Caco-2 (cell line): ENCODE measurements at places on chromosomes 7 and 10.

DNA sequence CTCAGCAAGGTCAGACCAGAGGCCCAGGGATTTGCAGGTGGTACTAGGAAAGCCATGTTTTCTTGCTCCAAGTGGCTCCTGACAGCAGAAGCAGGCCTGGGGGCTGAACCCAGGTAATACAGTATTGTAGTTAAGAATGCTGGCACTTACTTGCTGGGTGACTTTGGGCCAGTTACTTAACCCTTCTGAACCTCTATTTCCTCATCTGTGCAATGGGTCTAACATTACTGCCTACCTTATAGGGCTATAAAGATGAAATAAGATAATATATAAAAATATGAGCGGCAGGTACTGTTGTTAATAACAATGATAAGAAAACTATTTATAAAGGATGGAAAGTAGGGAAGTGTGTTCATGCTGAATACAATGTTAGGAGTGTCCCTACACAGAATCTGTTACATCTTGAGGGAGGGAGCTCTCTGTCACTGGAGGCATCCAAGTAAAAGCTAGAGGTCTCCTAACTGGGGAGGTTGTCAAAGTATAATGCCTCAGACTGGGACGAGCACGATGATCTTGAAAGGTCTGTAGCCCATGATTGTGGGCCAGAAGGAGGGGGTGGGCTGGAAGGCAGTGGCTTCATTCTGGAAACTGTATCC lies 26.9 kb downstream of the ADAMTS14 start:
- DNase-seq: no peak

GRCh38 chr7:18004372-18004771 lies 23.3 kb downstream of the PRPS1L1 start:
- DNase-seq: no peak

DNA sequence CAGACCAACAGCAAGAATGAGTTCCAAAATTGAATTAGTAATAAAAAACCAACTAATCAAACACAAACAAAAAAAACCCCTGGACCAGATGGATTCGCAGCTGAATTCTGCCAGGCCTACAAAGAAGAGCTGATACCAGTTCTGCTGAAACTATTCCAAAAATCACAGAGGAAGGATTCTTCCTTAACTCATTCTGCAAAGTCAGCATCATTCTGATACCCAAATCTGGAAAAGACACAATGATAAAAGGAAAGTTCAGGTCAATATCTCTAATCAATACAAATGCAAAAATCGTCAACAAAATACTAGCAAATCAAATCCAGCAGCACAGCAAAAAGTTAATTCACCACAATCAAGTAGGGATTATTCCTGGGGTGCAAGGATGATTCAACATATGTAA lies 6.1 kb upstream of the ABCA13 start:
- no peak for DNase-seq

GRCh38 chr10:46096909-46097575 lies 51.0 kb upstream of the MSMB start:
- DNase-seq: no peak

- peak; percentile 24 for DNase-seq
These were observed 14.8 kb upstream of the CFAP46 start for GRCh38 chr10:132957131-132957530.

DNA sequence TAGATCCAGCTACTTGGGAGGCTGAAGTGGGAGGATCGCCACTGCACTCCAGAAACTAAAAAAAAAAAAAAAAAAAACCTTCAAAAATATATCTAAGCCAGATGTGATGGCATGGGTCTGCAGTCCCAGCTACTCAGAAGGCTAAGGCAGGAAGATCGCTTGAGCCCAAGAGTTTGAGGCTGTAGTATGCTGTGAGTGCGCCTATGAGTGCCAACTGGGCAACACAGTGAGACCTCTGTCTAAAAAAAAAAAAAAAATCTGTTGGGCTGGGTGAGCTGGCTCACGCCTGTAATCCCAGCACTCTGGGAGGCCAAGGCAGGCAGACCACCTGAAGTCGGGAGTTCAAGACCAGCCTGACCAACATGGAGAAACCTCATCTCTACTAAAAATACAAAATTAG lies 2.8 kb upstream of the CHCHD1 start:
- no peak for DNase-seq

GRCh38 chr10:98186681-98187080 lies 52.2 kb downstream of the R3HCC1L start:
- no peak for DNase-seq

GRCh38 chr10:101841826-101842225 lies 1.8 kb downstream of the KCNIP2 start:
- no peak for DNase-seq

GRCh38 chr10:6399231-6399741 lies 180.8 kb downstream of the PRKCQ start:
- no peak for DNase-seq

GRCh38 chr7:142799437-142799835 lies 28.7 kb downstream of the PRSS2 start:
- no peak for DNase-seq

GRCh38 chr10:102455893-102456471 lies 4.6 kb upstream of the C10orf95 start:
- peak; percentile 76 for DNase-seq

DNA sequence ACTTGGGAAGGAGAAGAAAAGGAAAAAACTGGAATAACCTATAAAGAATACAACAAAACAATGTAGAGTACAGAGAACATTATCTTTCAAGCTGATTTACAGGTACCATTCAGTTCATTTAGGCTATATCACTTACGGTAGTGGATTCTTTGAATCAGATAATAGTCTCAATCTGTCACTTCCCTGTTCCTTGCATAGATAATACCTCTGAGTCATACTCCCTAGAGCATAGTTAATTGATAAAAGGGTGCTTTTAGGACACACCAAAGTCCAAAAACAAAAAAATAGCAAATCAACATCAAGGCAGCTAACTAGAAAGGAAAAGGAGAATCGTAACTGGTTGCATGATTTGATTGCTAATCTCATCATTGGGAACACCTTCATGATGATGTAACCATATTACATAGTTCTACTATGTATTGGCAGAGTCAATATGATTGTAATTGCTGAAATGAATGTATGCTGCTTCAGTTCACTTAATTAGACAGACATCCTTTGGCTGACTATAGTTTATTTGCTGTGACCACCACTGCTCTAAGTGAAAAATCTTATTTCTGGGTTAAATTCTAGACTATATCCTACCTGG lies 844.4 kb downstream of the GATA3 start:
- no peak for DNase-seq

DNA sequence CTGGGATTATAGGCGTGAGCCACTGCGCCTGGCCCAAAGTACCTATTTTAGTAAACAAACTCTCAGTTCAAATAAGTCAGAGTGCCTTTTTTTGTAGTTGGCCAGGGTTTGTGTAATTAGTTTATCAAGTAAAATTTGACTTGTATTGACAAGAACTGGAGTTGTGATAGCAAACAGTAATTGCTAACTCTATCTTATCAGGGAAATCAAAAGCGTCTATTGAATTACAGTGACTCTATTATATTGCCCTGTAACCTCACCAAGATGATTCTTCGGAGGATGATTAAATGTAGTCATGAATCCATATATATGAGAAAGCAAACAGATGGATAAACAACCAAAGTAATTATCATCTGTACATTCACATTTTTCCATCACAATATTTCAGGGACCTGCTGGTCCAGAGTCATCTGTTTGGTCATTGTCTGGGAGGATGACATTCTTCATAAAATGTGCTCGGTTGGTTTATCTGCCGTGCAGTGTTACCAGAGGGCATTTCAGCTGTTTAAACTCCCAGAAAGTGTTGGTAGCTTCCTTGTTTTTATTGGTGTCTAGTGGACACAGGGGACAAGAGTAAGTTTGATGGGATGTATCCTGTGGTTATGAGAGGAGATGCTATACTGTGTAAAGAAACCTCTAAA lies 35.6 kb downstream of the DOCK1 start:
- DNase-seq: no peak

- peak; percentile 61 for DNase-seq
These were observed 33.5 kb downstream of the DPY19L1 start for GRCh38 chr7:35003679-35004303.

DNA sequence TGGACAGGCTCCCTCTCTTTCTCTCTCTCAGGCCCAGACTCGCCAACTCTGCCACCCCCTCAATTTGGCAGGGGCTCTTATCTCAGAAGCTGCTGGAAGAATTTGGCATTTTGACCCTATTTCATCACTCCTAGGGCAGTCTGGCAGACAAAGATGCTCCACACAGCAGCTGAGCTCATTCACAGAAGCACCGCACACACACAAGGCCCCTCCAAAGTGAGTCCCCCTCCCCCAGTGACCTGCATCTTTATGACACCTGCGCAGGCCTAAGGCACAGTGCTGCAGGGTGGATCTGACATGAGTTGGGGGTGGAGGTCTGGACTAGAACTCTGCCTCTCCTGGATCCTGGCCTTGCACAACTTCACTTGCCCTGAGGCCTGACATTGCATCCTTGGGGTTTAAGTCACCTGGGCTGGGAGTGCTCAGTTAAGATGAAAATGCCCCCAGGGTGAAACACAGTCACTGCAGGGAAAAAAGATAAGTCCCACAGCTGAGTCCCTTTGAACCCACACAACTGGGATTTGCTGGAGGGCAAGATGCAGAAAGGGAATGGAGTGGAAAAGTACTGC lies 41.1 kb upstream of the DUSP5 start:
- peak; percentile 98 for DNase-seq

- no peak for DNase-seq
These were observed 8.0 kb downstream of the SEPHS1 start for GRCh38 chr10:13340068-13340467.

DNA sequence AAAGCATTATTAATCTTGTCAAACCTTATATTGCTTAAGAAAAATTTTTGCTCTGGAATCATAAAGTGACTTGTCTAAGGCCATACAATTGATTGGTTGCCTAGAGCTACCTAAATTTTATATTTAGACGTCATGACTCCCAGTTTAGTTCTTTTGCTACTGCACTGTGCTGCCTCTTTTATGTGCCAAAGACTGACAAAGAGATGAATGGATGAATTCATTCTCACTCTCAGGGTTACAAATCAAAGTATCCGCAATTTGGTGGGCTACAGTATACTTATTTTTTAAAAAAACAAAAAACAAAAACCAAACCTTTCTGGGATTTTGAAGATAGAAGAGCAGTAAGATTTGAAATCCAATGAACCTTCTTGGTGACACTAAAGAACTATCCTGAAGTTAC lies 27.7 kb upstream of the TMEM229A start:
- DNase-seq: no peak

DNA sequence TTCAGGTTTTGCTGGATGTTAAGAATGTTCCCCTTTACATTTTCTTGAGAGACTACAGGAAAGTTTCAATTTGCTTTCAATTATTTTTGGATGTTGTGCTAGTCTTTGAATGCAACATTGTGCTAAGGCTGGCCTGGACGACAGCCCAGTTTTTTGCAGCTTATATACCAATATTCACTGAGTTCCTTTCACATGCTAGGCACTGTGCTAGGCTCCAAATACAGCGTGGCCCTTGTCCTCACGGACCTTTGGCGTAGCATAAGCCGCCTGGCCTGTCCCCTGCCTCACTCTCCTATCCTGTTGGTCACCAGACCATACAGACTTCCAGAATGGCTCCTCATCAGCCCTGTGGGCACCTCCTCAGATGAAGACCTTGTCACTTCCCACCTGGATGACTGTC lies 19.5 kb upstream of the HSPA12A start:
- DNase-seq: no peak

DNA sequence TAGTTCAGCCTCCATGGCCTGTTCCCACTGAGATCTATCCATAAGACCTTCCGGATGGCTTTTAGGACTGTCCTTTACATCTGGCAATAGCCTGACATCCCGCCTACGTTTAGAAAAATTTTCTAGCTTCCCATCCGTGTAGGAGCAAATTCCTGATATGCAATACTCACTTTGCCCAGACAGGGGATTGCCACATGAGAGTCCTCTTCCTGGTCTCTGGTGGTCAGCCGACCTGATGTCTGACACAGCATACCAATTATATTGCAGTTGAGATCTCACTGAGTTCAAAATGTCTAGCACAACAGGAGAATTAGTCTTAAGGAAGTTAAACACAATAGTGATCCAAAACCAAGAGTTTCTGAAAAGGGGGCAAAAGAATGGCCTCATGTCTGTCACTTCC lies 9.4 kb upstream of the ETV1 start:
- DNase-seq: no peak

DNA sequence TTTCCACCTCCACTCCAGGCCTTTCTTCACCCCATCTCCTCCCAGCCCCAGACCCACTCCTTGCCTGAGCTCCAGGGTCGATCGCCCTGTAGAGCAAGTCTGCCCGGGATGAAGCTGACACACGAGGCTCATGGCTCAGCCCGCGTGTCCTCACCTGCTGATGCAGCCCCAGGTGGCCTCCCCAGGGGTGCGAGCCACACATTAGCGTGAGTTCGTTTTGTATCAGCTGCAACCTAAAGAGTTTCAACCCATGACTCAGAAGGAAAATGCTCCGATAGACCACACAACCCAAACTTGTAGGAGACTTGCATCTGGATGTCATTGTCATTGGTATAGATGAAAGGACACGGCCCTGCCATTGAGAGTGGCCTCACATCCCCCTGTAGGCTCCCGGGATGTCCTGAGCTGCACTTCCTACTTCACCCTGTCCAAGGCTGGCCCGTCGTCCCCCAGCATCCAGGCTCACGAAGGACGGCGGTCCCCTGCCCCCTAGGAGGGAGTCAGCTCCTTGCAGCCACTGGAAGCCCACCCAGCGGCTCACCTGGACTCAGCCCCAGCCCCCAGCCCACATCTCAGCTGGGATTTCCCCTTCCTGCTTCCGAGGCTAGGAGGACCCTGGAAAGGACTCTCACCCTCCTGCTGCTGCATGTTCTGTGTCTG lies 97.7 kb downstream of the HTR5A start:
- DNase-seq: no peak

DNA sequence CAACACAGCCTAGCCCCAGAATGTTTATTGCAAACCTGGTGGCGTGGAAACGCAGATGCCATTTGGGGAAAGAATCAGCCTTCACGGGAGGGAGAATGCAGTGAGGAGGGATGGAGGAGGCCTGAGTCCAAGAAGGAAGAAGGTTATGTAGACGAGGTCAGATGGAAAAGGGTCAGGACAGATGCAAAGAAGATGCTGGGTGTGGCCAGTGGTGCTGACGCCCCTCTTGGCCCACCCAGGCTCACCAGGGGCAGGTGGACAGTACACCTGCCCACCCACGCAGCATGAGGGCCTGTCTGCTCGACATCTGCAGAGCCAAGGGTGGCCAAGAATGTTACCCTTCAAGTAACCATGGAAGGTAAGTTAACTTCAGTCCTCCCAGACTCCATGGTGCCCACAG lies 40.5 kb downstream of the OAT start:
- peak; percentile 5 for DNase-seq

GRCh38 chr7:36312064-36312914 lies 77.4 kb upstream of the ANLN start:
- no peak for DNase-seq

DNA sequence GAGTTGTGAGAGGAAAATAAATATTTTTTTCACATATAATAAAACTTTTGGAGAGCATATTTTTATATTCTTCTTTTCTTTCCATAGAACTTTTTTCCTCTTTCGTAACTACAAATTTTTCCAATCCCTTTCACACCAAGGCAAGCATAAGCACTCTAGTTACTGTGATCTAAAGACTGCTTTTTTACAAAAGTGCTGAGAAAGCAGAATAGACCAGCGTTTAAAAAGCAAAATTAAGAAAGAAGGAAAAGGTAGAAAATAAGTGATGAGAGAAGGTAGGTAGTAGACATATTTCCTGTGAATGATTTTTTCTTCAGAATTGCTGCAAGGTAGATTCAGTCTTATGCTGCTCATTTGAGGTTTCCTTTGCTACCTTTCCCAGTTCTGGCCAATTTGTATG lies 195.5 kb downstream of the MBL2 start:
- DNase-seq: no peak
